ENCODE measurements at places on chromosomes 5 and 9. TPM values are rescaled to one million over a fixed set of nuclear protein-coding genes. Genes with fewer than 3 reads are reported as not detected.

Gene GZMA
- not detected for total RNA-seq

- ATAC-seq, result no peak
Observed at GRCh38 chr5:158699298-158699880, 400.3 kb downstream of the EBF1 start.

DNA sequence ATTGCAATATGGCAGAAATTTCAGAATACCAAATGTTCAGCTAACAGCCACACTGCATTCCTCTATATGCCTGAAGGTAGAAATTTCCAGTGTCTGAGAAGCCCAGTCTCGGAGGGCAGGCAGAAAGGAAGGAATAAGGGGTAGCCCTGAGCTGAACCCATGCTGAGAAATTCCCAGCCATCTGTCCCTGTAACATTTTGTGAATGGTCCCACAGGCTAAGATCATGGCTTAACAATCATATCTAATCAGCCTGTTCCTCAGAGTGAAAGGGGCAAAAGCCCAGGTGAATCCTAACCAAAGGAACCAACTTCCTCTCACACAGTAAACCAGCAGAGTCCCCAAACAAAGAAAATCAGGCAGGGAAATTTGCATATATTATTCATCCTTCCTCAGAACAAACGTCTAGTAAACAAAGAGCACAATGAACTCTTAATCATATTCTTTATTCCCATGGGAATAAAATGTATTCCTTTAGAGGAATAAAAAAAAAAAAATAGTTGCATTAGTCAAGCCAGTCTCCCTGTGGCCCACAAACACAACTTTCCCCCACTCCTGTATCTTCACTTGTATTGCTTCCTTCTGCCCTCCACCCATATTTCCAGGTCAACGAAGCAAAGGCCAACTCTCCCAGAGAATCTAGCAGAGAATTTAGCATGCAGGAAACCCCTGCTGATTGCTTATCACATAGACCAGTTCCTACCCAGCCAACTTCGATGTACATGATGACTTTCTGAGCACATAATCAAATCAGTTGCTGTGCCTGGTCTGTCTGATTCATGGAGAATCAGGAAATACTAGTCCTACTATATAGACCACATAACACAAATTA is 257.6 kb downstream of the FAM114A2 start:
- no peak for ATAC-seq

- ATAC-seq, result no peak
Observed at GRCh38 chr9:23408874-23409273, 417.2 kb downstream of the ELAVL2 start.

DNA sequence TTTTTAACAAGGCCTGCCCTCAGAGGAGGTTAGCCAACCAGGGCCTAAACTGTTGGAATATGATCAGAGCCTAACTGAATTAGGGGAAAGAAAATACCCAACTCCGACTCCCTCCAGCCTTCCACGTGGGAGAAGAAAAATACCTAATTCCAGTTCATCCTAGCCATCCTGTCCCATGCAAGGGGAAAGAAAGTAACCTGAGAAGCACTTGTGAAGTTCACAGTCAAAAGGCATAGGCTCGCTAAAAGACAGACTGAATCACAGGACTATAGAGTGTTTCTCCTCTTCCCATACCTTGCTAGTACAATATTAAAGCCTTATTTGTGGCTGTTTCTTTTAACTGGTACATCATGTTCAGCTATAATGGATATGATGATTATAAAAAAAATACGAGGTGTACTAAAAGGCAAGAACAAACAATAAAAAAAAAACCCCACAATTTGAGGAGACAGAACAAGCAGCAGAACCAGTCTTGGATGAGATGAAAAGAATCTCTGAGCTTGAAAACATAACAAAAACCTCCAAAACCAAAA is 18.0 kb upstream of the ATP10B start:
- no peak for ATAC-seq

Gene LCN10
- 11.8 TPM for total RNA-seq

Gene JMY
- 48.0 TPM for total RNA-seq

Measured in gastroesophageal sphincter (tissue), 4 donors.